ENCODE measurements at places on chromosomes 2 and 18.

- DNase-seq, result no peak
Observed at GRCh38 chr2:111178296-111178695, 57.6 kb downstream of the BCL2L11 start.

- no peak for DNase-seq
Observed at GRCh38 chr2:236171680-236172254, 3.6 kb upstream of the GBX2 start.

DNA sequence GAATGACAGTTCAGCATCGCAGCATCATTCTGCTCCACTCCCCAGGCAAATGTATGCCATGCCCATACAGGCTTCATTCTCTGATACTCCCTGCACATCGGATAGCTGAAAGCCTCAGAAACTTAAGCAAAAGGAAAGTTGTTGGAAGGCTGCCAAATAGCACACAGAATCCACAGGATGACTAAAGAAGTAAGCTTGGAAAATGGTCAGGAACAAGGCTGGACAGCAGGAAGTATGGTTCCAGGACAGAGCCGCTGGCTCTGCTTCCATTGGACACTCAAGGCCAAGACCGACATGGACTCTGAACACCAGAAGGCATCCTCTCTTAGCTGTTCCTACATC lies 256.5 kb downstream of the CDH20 start:
- no peak for DNase-seq

GRCh38 chr2:33655626-33656320 lies 56.7 kb upstream of the FAM98A start:
- no peak for DNase-seq

GRCh38 chr2:71695235-71696120 lies 242.1 kb downstream of the DYSF start:
- DNase-seq, result no peak

GRCh38 chr2:45992021-45992740 lies 305.0 kb upstream of the EPAS1 start:
- DNase-seq, result no peak

DNA sequence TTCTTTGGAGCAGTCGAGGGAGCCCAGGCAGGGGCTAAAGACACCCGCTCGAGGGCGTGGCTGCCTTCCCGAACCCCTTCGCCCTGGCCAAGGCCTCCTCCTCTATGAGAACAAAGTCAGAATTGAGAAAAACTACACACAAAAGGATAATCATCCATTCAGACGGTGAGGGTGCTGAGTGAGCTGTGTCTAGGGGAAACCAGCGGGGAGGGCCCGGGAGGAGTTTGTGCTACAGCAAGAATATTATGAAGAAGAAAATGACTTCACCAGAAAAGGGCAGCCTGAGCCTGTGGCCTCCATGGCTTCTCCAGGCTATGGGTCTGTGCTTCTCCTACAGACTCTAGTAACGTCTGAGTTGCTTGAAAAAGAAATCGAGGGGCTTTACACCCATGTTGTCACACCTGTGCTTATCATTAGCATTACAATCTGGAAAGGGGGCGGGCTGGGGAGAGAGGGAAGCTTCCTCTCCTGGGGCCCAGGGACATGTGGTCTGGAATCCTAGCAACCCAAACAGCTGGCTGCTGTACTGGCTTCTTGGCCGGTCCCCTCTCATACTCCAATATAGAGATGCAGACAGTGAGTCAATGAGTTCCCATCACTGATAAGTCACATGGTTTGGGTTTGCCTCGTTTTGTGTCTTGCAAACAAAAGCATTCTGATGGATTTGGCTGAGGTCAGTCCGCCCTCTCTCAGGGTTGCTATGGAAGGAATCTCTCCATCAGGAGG lies 52.0 kb upstream of the ARL4C start:
- no peak for DNase-seq
